Activated naive CD8-positive, alpha-beta T cell treated with anti-CD3 and anti-CD28 coated beads, Interleukin-2, amount 10 ng/mL, durations not matched to agents 7 days and 5 days (primary cell): ENCODE measurements at places on chromosomes 4 and X.

DNA sequence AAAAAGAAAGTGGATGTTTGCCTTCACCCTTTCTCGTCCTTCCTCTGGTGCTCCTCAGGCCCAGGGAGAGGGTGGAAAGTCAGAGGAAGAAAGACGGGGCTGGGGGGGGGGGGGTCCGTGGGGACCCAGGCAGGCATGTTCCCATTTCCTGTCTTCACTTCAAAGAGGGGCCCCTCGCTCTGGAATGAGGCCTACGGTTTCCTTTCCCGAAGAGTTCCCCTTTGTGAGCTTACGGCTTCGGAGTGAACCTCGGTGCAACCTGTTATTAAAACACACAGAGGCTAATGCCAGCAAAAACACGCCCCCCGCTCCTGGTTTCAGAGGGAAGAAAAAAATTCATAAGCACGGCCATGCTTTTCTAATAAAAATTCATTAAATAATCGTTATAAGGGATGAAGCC is 40.1 kb downstream of the SHOX start:
- no peaks in the 10 kb centered on the region for H3K36me3 ChIP-seq
- H3K27me3 ChIP-seq, result no peaks in the 10 kb centered on the region
- no peaks in the 10 kb centered on the region for H3K4me1 ChIP-seq
- no peak for DNase-seq
- H3K4me3 ChIP-seq, result no peak overlapping the region
- H3K27ac ChIP-seq, result no peak overlapping the region

DNA sequence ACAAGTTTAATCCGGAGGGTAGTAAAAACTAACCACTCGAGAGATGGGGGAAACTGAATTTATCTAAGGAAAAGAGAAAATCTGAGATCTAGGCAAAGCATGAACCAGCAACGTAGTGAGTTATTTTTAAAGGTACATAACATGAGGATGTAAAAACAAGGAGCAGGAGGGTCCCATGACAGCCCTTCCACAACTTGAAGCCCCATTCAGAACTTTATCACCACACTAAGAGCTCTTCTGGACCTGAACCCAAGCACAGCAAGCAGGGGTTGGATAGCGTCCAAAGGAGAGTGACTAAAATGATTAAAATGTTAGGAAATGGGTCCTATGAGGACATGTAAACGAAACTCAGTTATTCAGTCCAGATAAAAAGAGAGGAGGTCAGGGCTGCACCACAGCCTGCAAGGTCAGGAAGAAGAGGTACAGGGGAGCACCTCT is 16.2 kb downstream of the SH3RF1 start:
- no peaks in the 10 kb centered on the region for H3K4me1 ChIP-seq
- H3K27ac ChIP-seq, result no peak overlapping the region
- H3K36me3 ChIP-seq, result no peaks in the 10 kb centered on the region
- no peak for DNase-seq

DNA sequence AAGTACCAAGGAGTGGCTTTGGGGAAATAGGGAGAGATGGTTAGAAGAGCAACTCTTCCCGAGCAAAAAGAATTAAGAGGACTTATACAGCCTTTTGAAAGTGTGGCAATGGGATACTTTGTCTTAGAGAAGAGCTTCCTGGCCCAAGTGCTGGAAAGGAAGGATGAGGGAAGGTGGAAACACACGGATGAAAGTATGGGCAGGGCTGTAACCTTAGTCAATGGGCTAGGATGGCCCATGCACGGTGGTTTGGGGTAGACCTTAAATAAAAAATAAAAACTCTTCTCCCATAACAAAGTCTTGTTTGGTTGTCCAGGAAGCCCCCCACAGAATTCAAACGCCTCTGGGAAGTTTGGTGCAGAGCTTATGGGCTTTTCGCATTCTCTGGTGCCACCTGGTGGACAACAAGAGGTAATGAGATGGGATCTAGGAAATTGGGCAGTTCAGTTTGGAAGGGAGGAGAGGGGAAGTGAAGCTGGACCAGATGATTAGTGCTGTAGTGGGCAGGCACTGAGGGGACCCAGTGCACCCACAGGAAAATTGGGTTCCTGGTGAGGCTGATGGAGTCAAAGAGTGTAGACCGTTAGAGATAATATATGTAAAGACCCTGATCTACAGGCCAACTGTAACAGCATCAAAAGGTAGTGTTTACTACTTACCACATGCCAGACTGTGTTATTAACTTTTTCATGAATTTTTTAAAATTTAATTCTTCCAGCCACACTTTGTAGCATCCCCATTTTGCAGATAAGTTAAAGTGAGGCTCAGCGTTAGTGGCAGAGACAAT is 13.8 kb upstream of the ENOX2 start:
- H3K27ac ChIP-seq, result no peak overlapping the region
- H3K36me3 ChIP-seq, result no peaks in the 10 kb centered on the region
- H3K27me3 ChIP-seq, result peaks cover 3% of the 10 kb centered on the region
- H3K4me1 ChIP-seq, result no peaks in the 10 kb centered on the region

DNA sequence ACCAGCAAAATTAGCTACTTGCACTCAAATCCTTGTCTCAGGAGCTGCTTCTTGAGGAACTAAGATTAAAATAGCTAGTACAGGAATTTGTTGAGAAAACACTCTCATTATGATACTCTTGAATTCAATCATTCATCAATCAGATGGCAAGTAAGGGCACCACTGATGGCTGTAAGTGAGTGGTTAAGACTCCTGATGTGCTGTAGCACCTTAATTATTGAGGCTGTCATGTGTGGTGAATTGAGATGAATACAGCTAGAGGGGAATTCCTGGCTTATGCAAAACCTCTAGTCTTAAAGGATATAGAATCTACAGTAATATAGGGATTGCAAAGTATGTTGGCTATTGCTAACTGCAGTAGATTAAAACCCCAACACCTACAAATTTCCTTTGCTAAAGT is 509.1 kb downstream of the IQCM start:
- no peaks in the 10 kb centered on the region for H3K36me3 ChIP-seq
- H3K4me3 ChIP-seq, result no peak overlapping the region
- no peaks in the 10 kb centered on the region for H3K27me3 ChIP-seq
- H3K4me1 ChIP-seq, result no peaks in the 10 kb centered on the region
- H3K27ac ChIP-seq, result no peak overlapping the region
- no peak for DNase-seq

DNA sequence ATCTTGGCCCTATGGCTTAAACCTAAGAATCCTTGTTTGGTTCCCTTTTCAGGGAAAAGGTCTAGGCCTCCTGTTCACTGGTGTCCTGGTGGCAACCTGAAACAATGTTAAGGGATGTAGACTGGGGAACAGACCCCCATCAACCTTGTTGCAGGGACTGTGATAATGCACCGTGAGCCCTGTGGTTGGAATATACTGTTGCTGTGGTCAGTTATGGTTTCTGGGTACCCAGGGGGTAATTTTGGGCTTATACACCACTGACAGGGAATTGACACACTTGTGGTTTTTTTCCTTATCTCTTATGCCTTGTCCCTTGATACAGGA is 64.0 kb upstream of the WDR1 start:
- peaks cover 45% of the 10 kb centered on the region for H3K4me1 ChIP-seq
- peaks cover 20% of the 10 kb centered on the region for H3K36me3 ChIP-seq
- H3K27ac ChIP-seq, result peak overlapping the region; percentile 93

GRCh38 chr4:41432881-41433280 is 105.1 kb upstream of the LIMCH1 start:
- H3K4me1 ChIP-seq, result no peaks in the 10 kb centered on the region
- H3K27me3 ChIP-seq, result peaks cover 2% of the 10 kb centered on the region
- H3K4me3 ChIP-seq, result no peak overlapping the region
- no peak overlapping the region for H3K27ac ChIP-seq
- no peaks in the 10 kb centered on the region for H3K36me3 ChIP-seq

DNA sequence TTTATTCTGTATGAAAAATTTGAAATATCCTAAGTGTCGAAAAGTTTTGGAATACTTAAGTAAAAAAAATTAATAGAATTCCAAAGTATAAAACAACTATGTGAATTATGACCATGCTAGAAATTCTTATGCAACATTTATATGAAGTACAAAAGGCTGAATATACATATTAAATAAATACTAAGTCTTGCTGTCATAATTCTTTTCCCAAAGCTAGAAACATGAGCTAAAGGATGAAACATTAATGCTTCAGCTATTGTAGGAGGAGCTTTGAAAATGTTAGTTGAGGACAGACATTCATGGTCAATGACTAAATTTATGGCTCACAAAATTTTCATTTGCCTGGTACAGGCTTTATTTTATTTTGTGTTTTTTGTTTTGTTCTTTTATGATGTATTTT is 207.3 kb downstream of the GABRB1 start:
- no peak overlapping the region for H3K27ac ChIP-seq
- DNase-seq, result no peak
- H3K27me3 ChIP-seq, result peaks cover 2% of the 10 kb centered on the region
- no peaks in the 10 kb centered on the region for H3K36me3 ChIP-seq
- no peaks in the 10 kb centered on the region for H3K4me1 ChIP-seq

DNA sequence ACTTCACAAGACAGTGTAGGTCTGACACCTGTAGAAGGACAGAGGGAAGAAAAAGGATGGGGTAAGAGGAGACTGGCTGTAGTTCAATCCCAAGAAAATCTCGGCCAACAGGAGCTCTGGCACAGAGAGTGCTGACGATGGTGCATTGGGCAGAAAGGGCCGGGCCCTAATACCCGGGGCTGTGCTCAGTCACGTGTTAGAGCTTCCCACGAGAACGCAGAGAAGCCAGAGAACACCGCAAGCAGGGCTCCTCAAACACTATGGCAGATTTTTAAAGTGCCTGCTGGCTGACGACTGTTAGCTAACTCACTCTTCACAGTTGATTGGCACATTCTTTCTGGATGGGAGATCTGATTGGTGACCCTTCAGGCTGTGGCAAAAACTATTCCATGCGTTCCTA is 35.5 kb downstream of the EREG start:
- H3K27me3 ChIP-seq, result peaks cover 5% of the 10 kb centered on the region
- no peak overlapping the region for H3K4me3 ChIP-seq
- DNase-seq, result no peak
- H3K36me3 ChIP-seq, result no peaks in the 10 kb centered on the region

DNA sequence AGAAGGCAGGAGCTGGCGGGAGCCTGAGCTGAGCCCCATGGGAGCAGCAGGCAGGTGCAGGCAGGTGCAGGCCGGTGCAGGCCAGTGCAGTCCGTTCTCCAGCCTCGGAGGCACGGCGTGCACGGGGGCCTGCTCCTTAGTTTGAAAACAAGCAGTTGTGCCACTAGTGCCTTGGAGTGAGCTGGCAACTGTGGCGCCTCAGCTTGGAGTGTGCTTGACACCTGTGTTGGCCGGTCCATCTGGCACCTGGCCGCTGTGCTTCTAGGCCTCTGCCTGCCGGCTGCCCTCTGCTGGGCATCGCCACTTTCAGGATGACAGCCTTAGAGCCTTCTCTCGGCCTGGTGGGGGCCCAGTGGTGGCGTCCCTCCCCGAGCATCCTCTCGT is 47.9 kb downstream of the RGS12 start:
- DNase-seq, result no peak
- no peak overlapping the region for H3K4me3 ChIP-seq
- H3K27ac ChIP-seq, result no peak overlapping the region
- H3K4me1 ChIP-seq, result peaks cover 6% of the 10 kb centered on the region
- H3K27me3 ChIP-seq, result peaks cover 3% of the 10 kb centered on the region

DNA sequence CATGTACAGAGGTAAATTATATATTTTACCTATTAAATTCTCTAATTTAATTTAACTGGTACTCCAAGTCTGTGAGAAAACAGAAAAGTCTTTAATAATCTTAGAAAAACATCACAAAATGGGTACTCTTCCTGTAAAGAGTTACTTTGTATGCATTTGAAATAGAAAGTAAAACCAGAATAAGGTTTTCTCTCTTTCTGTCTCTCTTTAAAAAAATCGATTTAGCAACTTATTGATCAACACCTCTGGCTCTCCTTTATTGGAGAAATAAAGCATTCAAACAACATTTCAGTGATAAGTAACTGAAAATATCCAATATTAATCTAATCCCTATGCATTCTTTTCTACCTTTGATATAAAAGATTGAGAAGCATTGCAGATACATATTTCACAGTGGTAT is 27.4 kb downstream of the ATOH1 start:
- H3K27me3 ChIP-seq, result no peaks in the 10 kb centered on the region
- no peak overlapping the region for H3K27ac ChIP-seq
- H3K4me1 ChIP-seq, result no peaks in the 10 kb centered on the region
- DNase-seq, result no peak
- no peak overlapping the region for H3K4me3 ChIP-seq
- H3K36me3 ChIP-seq, result no peaks in the 10 kb centered on the region

DNA sequence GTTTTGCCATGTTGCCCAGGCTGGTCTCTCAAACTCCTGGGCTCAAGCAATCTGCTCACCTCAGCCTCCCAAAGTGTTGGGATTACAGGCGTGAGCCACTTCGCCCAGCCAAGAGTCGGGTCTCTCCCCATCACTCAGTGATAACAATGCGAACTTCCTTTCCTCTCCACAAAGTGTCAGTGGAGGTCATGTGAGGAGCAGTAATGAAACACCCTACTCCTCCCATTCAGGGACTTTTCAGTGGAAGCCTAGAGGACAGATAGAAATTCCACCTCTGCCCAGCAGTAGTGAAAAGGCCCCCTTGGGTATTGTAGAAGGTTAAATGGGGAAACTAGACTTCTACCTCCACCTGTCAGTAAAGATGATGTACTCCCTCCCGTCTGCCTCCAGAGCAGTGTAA is 141.9 kb upstream of the STK26 start:
- H3K4me1 ChIP-seq, result no peaks in the 10 kb centered on the region
- H3K27ac ChIP-seq, result no peak overlapping the region
- no peak overlapping the region for H3K4me3 ChIP-seq
- H3K27me3 ChIP-seq, result no peaks in the 10 kb centered on the region
- DNase-seq, result no peak
- H3K36me3 ChIP-seq, result no peaks in the 10 kb centered on the region

GRCh38 chrX:29229802-29230201 is 642.6 kb downstream of the IL1RAPL1 start:
- no peak for DNase-seq
- H3K36me3 ChIP-seq, result no peaks in the 10 kb centered on the region
- no peaks in the 10 kb centered on the region for H3K27me3 ChIP-seq
- H3K4me3 ChIP-seq, result no peak overlapping the region
- no peaks in the 10 kb centered on the region for H3K4me1 ChIP-seq

DNA sequence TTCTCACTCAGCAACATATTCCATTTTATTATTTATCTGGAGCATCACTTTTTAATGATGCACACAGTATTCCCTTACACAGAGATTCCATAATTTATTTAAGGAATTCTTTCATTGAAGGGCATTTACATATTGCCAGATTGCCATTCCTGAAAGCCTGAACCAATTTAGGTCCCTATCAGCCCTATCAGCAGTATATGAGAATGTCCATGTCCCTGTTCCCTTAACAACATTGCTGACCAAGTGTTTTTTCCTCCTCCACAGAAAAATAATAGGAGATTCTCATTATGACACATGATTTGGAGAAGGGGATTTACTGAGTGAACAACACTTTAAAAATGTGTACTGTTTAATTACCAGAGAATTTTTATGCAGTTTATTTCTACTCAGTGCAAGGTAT is 90.1 kb upstream of the PHOX2B start:
- peaks cover 7% of the 10 kb centered on the region for H3K27me3 ChIP-seq
- H3K4me3 ChIP-seq, result no peak overlapping the region
- H3K36me3 ChIP-seq, result no peaks in the 10 kb centered on the region

GRCh38 chr4:126838941-126839679 is 793.6 kb upstream of the INTU start:
- no peak overlapping the region for H3K27ac ChIP-seq
- no peaks in the 10 kb centered on the region for H3K4me1 ChIP-seq
- no peak for DNase-seq
- H3K4me3 ChIP-seq, result no peak overlapping the region
- H3K36me3 ChIP-seq, result no peaks in the 10 kb centered on the region
